ENCODE measurements at places on chromosomes 1 and 21.

GRCh38 chr1:219324629-219325367 is 151.1 kb downstream of the LYPLAL1 start:
- no peak for DNase-seq

- no peak for DNase-seq
Measured at GRCh38 chr21:45897191-45898027, 84.2 kb upstream of the COL6A1 start.

GRCh38 chr1:166272155-166272554 is 105.4 kb upstream of the FAM78B start:
- DNase-seq = no peak

DNA sequence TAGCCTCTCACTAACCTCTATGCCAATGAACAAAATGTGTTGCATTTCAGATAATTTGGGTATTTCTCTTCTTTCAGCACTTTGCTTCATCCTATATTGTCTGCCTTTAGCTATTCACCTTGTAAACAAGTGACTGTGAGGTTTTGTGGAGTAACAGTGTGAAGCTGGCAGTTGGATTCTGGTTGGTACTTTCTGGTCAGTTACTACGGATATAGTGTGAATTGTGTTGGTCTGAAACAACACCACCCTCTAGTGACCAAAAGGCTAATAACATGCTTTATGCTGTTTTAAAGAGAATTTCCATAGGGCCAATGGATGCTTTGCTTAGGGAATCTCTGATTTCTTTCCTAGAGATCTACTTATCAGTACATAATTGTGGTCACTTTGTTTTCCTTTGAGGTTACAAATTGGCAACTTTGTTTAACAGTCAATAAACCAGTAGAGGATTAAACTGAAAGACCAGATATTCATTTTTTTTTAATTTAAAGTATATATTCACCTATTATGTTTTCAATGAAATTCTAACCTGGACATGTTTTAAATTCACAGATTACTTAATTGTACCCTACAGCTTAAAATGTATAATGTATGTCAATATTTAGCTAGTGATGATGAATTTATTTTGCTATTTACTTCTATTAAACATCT is 2.5 kb upstream of the PTGER3 start:
- no peak for DNase-seq

- DNase-seq = no peak
Measured at GRCh38 chr21:39094847-39095579, 88.2 kb downstream of the PSMG1 start.

DNA sequence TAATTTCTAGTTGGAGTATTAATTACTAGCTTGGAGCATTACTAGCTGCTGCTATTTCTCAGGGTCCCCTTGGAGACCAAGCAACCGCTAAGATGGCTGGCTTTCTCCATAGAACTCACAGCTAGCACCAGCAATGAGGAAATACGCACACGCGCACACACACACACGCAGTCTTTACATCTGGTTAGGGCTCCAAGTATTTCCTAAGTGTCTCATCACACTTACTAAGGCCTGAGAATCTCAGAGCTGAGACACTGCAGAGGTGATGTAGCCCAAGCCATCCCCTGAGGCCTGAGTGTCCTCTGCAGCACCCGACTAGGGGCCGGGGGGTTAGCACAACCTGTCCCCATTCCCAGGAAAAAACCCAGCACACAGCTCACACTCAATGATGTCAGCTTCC is 42.5 kb downstream of the ITPKB start:
- DNase-seq = no peak

DNA sequence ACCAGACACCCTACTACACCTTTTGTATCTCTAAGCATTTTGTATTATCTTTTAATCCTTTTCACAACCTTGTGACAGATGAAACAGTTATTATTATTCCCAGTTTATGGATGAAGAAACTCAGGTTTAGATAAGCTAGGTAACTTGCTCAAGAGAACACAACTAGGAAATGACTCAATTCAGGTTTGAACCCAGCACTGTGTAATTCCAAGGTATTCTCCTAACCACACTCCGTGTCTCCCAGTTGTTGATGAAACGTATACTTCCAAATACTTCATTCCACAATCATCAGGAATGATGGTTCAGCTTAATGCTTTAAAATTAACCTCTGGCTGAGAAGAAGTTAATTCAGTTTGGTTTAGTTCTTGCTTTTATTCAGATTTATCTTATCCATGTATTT is 51.7 kb upstream of the MRPS6 start:
- DNase-seq = no peak

DNA sequence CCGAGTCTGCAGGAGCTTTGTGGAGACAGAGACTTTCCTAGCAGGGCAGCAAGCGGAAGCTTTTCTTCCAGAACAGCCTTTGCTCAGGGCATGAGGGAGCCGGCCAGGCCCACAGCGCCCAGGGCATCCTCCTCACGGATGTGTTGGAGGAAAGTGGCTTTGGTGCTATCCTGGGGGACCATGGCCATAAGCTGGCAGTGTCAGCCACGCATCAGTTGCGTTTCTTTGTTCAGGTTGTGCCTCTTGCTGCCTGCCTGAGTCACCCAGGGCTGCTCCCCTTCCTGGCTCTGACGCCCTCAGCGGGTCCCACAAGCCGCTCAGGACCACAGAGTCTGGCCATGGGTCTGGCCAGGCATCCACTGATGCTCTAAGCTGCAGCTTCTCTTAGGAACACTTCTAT is 39.6 kb upstream of the PRSS38 start:
- no peak for DNase-seq

GRCh38 chr1:173453982-173454381 is 23.2 kb upstream of the PRDX6 start:
- DNase-seq = no peak

- DNase-seq = no peak
Measured at GRCh38 chr1:209107535-209107934, 476.0 kb upstream of the CAMK1G start.

DNA sequence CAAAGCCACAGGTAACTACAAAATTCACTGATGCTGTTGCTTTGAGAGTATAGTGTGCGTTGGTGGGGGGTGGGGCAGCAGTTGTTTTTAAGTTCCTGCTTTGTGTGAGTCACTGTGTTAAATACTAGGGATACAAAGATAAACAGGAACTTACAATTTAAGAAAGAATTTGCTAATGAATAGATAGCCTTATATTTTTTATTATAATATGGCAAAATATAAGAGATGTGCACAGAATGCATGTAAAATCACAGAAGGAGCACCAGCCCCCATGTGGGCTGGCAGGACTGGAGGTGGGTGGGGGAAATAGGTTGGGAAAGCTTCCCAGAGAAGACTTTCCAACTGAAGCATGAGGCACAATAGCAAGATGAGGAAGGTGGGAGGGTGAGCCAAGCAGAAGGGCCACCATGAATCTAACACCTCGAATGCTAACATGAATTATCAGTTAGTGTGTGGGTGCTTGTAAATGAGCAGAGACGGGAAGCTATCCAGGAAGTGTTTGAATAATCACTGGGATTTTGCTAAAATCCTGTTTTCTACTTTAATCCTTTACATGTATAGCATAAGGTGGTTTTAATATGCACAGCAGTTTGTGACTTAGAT is 57.0 kb upstream of the RAVER2 start:
- DNase-seq = no peak

- DNase-seq = no peak
Measured at GRCh38 chr1:99565606-99566289, 80.2 kb upstream of the PALMD start.

DNA sequence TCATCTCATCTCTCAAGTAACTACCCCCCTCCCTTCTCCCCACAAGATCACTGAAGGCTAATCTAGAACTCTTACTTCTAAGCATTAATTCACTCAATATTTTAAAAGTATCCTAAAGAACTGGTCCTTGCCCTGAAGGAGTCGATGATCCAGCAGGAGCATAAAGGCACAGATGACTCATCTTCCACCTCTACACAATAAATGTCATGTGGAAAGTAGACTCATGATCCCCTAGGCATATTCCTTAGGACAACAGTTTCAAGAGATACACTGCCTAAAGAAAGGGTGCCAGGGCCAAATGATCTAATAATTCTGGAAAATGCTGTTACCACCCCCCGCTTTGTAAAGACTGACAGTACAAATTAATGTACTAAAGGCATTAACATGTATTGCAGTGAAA is 85.8 kb upstream of the DIRAS3 start:
- DNase-seq = no peak

DNA sequence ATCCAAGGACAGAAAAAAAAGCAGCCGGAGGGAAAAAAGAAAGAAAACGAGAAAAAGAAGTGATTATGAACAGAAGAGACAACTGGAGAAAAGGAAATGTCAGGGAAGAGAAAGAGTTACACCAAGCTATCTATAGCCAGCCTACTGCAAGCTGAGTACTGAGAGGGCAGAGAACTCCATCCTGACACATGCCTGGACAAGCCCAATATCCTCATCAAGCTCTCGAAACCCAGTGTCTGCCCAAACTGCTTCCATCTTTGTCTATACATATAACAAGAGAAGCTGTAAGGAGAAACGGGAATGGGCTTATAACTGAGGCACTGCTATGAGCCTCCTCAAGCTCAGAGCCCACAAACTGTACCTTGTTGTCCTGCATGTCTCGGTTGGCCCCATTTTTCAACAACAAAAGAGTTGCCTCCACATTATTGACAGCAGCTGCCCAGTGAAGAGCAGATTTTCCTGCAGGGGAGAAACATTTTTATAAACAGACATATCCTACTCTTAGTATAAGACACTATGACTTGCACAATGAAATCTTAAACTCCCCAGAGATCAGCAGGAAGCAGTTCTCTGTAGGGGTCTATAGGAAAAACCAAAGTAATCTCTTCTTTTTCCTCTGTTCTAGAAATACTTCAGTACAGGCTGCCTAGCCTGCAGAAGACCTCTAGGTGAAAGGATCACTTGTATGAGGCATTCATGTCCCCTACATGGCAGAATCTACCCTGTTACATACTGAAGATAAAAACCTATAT is 21.2 kb upstream of the ADAM30 start:
- no peak for DNase-seq

DNA sequence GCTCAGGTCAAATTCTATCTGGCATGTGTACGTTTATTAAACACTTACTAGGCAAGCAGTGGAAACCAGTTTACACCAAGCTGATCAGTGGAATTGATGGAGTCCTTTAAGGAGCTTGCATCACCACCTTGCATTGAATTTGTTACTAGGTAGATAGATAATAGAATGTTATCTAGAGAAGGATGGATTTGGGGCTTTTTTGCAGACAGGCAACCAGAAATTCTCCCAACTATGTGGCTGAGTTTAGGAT is 44.9 kb downstream of the HHAT start:
- DNase-seq = no peak

GRCh38 chr1:960363-961131 is at the start of gene KLHL17:
Gene KLHL17 (plus strand): TSS chr1:960584. CDS start chr1:960694, 110 bp downstream.
- DNase-seq = peak; percentile 64

DNA sequence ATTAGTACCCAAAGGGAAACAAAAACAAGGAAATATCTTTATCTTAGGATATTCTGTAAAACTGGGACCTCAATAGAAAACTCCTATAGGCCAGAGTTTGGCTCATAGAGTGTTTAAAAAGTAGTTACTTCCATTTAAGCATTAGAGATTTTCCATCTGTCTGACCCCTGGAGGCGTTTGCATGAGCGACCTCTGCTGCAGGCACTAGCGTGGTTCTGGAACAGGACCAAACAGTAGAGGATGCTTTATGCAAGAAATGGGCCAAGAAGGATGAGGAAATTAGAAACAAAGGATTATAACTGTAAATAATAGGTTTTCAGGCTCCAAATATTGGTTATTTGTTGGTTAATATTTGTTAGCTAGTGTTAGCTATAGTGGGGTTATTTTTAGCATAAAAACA is 5.7 kb downstream of the ZBTB40 start:
- no peak for DNase-seq

- no peak for DNase-seq
Measured at GRCh38 chr1:19210772-19211549, 895 bp upstream of the UBR4 start.

- DNase-seq = no peak
Measured at GRCh38 chr1:25505656-25506385, 37.6 kb upstream of the LDLRAP1 start.

GRCh38 chr1:61013189-61013945 is 69.0 kb upstream of the NFIA start:
- no peak for DNase-seq

GRCh38 chr1:96538883-96539282 is 182.7 kb upstream of the PTBP2 start:
- DNase-seq = no peak

GRCh38 chr1:234295068-234295467 is 78.2 kb upstream of the COA6 start:
- DNase-seq = no peak

- no peak for DNase-seq
Measured at GRCh38 chr1:180170546-180171151, 16.0 kb downstream of the QSOX1 start.

DNA sequence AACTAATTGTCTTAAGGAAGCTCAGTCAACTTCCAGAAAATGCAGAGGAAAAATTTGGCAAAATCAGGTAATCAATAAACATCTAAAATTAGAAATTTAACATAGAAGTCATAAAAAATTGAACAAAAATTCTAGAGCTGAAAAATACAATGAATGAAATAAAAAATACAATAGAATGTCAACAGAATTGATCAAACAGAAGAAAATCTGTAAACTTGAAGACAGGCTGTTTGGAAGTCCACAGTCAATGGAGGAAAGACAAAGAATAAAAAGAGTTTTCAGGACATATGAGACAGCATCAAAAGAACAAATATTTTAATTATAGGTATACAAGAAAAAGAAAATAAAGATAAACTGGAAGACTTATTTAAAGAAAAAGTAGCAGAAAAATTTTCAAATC is 469.0 kb downstream of the RWDD3 start:
- no peak for DNase-seq

GRCh38 chr1:189782295-189782694 is 695.4 kb downstream of the BRINP3 start:
- DNase-seq = no peak

DNA sequence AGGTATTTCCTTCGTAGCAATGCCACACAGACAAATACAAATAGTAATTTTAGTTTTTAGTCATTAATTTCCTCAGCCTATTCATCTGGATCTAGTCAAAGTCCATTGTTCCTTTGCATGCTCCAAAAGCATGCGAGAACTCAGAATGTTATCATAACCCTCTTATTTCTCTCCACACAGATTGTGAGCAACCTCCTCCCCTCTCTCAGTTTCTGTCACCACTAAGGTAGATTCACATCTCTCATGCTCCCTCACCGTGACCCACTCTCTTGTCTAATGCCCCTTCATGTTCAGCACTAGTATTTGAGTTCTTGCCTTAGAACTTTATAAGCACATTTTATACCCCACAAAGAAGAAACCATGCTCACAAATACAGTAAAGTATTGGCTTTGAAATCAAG is 582.4 kb downstream of the PLA2G4A start:
- DNase-seq = no peak

DNA sequence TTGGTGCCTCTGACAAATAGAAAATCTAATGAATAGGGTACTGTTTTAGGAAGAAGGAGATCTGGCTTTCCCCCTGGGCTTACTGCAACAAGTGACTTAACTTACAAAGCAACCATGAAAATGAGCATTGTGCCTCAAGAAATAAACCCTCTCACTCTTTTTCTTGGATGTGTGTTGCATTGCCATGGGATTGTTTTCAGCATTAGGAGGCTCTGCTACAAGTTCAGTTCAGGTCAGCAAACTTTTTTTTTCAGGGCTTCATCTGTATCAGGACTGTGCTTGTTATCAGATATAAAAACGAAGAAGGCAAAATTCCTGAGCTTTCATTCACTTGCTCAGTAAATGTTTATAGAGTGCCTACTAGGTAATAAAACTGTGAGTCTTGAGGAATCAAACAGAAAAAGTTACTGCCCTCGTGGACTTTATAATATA is 37.8 kb upstream of the DOCK7 start:
- DNase-seq = no peak
